ENCODE measurements at places on chromosomes 13 and 19. TPM values are rescaled to one million over a fixed set of nuclear protein-coding genes. Genes with fewer than 3 reads are reported as not detected.

HS6ST3 gene
- not detected for total RNA-seq

DNA sequence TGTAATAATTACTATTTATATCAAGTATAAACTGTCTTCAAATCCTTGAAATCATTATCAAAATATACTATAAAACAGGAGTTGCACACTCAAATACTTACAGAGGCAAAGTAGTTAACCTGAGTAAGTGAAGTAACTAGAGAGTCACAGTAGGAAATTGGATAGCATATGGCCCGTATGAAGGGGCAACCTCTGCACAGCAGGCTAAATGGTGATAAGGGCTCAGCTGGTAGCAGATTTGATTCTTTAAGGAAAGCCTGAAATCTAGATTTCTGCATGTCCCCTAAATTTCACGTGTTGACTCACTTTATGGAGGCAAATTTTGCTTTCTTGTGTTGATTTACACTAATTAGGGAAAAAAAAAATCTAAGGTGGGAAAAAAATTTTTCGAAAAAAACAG is 46.4 kb downstream of the STOML3 start:
- DNase-seq: no peak

LYPD3 gene
- total RNA-seq: 72.3 TPM

- DNase-seq: no peak
These were observed 23.4 kb downstream of the PCCA start for GRCh38 chr13:100112186-100112838.

DNA sequence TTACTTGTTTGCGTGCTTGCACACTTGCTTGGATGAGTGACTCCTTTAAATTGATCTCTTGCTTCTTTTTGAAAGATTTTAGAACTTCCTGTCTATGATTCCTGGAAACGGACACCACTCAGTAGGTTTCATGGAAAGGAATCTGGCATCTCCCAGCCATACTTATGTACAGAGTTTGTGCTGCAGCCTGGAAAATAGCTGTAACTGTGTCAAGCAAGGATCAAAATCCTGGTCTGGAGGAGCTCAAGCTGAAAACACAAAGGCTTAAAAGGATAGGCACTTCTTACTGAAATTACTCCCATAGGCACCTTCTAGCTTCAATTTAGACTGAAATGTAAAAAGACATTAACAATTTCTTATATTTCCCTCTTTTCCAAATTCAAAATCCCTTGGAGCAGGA is 1.4 kb upstream of the FREM2 start:
- no peak for DNase-seq

DNA sequence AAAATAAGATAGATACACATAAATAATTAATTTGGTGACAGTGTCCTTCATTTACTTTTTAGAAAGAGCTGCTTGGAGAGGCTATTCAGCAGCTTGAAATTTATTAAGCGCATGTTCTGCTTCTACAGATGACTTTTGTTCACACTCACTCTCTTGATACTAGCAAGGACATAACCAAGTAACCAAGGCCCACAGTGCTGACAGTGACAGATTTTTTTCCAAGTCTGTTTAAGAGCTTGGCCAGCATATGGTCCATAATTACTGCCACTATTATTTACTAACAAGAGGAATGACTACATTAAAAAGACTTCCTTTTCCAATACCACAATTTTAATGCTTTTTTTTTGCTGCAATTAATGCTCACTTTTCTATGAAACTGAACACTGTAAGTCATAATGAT is 673.7 kb upstream of the MIR17HG start:
- no peak for DNase-seq

SIGLECL1 gene
- total RNA-seq: not detected

EPS8L1 gene
- total RNA-seq: 6.2 TPM
